DMS 273 treated with DMSO at 0.1 percent for 48 hours (cell line): ENCODE measurements at places on chromosomes 16 and 17.

- DNase-seq: no peak
These were observed 602.7 kb upstream of the CDH5 start for GRCh38 chr16:65763640-65764305.

- no peak for DNase-seq
These were observed 315.2 kb upstream of the MAF start for GRCh38 chr16:79915761-79916160.

DNA sequence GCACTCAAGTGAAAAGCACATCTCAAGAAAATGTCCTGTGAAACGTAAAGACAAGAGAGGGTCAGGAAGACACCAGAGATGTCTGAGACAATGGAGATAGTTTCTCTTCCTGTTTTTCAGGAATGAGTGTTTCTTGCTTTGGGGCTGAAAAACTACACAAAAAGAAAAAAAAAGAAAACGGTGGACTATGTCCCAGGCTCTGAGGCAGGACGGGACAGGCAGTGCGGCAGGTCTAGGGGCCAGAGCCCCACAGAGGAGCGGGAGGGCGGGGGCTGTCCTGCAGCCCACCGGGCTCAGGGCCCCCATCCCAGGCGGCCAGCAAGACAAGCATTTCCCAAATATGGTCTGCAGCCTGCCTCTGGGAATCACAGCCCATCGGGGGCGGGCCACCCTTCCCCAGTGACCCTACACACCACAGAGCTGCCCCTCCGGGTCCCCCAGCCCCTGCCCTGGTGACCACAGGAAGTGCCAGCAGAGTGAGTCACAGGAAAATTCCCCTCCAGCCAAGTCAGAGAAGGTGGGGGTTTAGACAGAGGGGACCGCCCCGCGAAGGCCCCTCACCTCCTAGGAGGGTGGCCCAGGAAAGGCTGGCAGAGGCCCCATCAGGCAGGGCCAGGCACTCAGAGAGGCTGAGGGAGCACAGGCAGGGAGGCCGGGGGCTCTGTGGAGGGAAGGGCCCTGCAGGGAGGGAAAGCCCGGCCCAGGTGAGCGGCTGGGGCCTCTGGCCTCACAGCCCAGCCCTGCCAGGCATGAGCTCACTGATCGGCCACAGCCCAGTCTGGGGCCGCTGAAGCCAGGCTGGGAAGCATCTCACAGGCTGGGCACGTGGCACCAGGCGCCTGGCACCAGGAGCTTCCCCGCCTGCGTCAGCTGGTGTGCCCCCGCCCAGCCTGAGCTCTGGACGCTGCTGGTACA is 6.3 kb downstream of the BCAR1 start:
- DNase-seq: no peak

DNA sequence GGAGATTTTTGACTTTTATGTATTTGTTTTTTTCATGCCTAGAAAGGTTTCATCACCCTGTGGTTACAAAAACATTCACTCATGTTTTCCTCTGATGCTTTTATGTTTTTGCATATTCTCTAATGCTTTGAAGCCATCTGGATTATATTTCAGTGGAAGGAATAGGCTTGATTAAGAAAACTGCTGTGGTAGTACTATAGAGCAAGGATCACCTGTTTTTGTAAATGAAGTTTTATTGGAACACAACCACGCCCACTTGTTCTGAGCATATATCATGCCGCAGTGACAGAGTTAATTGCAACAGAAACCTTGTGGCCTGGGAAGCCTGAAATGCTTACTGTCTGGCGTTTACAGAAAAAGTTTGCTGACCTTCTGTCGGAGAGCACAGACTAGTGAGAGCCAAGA is 11.5 kb downstream of the COX10 start:
- DNase-seq: no peak

GRCh38 chr17:12402963-12403622 is 262.6 kb upstream of the MYOCD start:
- no peak for DNase-seq

GRCh38 chr17:80791758-80792284 is 199.8 kb upstream of the CHMP6 start:
- no peak for DNase-seq

- peak; percentile 34 for DNase-seq
These were observed 150.8 kb downstream of the SSH2 start for GRCh38 chr17:29778956-29779811.

GRCh38 chr17:71726341-71726740 is 394.5 kb upstream of the SOX9 start:
- DNase-seq: no peak

DNA sequence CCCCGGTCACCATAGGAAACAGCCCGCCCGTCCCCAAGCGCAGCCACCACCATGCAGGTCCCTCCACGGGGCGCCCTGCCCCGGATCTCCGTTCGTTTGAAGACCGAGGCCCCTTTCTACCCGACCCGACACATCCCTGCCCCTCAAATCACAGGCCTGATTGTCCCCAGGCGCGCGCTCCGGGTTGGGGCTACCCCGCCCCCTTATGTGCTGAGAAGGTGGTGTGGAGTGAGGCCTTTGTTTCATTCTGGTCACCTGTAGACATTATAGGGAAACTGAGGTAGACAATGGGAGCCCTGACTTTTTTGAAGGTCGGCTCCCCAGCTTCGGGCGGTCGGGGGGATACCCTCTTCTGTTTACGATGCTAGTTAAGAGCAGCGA is 763 bp upstream of the ACTG1 start:
- no peak for DNase-seq

DNA sequence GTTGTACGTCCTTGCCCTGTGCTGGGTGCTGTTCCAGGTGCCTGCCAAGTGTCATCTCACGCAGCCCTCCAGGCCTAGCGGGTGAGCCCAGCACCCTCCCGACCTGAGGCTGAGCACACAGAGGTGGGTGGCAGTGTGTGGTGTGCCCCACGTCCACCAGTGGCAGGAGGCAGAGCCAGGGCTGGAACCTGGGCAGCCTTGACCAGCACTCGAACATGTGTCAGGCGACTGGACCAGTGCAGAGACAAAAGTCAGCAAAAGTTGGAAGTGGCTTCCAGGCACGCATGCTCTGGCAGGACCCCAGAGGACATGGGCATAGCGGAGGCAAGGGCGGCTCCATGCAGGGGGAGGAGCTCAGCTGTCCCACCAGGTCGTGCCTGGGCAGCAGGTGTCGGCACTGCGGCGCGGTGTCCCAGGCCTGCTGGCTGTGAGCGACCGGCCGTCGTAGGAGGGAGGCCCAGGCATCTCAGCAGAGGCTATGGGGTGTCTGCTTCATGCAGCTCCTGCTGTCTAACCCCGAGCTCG is 35.8 kb downstream of the COX4I1 start:
- DNase-seq: no peak

DNA sequence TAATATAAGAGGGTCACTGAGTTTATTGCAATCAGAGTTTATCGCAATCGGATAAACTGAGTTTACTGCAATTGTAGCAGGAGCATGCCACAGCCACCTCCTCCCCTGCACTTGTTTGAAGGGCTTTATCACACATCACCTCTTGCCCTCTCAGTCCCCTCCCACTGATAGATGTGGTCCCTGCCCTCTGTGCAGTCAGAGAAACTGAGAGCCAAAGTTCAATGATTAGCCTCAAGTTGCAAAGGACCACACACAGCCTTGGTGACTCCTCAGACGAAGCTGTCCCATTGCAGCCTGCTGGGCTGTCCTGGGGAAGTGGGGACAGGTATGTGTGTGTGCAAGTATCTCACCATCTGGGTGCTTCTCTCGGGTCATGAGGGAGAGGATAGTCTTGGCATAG is 13.6 kb downstream of the ACLY start:
- no peak for DNase-seq

GRCh38 chr16:72313903-72314302 is 141.9 kb upstream of the PMFBP1 start:
- no peak for DNase-seq

GRCh38 chr16:89291776-89292175 is 74.3 kb downstream of the ZNF778 start:
- no peak for DNase-seq

GRCh38 chr16:63690961-63691360 is 1430.9 kb downstream of the CDH11 start:
- no peak for DNase-seq

GRCh38 chr16:5944971-5945370 is 847.4 kb upstream of the EEF2KMT start:
- DNase-seq: no peak

GRCh38 chr17:40801157-40801556 is 1.4 kb upstream of the KRT28 start:
- no peak for DNase-seq

- no peak for DNase-seq
These were observed 9.9 kb downstream of the CYGB start for GRCh38 chr17:76527430-76528111.

DNA sequence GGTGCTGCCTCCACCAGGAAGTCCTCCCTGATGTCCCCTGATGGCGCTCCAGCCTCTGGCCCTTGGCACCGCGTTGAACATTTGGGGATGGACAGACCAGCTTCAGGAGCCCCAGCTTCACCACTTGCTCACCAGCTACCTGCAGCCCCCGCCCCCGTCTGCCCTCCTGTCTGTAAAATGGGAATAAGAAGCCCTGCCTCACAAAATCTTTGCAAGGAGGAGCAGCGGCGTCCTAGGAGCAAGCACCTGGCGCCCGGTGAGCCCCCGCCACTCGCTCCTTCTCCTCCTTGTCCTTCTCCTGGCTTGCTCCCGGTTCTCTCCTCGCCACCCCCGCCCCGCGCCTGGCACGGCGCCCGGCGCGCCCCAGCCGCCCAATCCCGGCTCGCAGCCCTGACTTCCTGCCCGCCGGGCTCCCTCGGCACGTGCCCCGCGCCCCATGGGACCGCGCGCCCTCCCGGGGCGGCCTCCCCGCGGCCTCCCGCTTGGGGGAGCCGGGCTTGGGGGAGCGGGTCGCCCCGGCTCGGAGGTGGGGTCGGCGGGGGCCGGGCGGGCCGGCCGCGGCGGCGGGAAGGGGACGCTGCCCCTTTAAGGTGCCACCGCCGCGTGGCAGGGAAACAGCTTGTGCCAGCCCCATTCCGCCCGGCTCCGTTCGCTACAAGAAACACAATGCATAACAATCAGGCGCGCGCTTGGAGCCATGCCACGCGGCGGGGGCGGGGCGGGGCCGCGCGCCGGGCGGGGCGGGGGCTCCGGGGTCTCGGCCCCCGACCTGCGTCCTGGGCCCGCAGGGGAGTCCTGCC is 9.1 kb upstream of the PPP1R1B start:
- DNase-seq: peak; percentile 40

- no peak for DNase-seq
These were observed 124.1 kb upstream of the TNRC6C start for GRCh38 chr17:77834170-77835115.
